ENCODE measurements at places on chromosomes 1 and 21. TPM values are rescaled to one million over a fixed set of nuclear protein-coding genes. Genes with fewer than 3 reads are reported as not detected.

DNA sequence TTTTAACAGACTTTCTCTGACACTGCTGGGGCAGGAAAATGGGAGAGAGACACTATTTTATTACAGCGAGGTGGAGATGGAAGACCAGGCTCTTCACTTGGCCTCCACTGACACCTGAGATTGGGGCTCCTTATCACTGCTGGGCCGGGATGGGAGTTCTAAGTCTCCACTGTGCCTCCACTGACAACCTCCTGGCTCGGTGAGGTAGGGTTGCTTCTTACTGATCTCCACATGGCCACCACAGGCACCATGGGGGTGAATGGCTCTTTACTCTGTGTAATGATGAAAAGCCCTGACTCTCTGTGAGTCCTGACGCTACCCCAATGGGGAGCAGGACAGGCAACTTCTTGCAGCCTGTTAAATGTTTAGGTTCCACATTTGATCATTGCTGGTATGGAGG, 67.7 kb downstream of the ATP1A1 start:
- no peaks in the 10 kb centered on the region for H3K4me1 ChIP-seq
- no peak overlapping the region for H3K27ac ChIP-seq
- H3K4me3 ChIP-seq: no peak overlapping the region
- no peaks in the 10 kb centered on the region for H3K36me3 ChIP-seq
- H3K27me3 ChIP-seq: no peaks in the 10 kb centered on the region

The SPRR5 gene
- polyA plus RNA-seq: 1.0 TPM

GRCh38 chr1:200206340-200206739, 178.8 kb downstream of the NR5A2 start:
- H3K27ac ChIP-seq: no peak overlapping the region
- no peak for DNase-seq
- no peaks in the 10 kb centered on the region for H3K27me3 ChIP-seq
- H3K4me1 ChIP-seq: no peaks in the 10 kb centered on the region

The CRYAA gene
- not detected for polyA plus RNA-seq

GRCh38 chr1:107058245-107059032, 2.0 kb downstream of the PRMT6 start:
- no peaks in the 10 kb centered on the region for H3K27me3 ChIP-seq
- peaks cover 15% of the 10 kb centered on the region for H3K36me3 ChIP-seq
- no peak overlapping the region for H3K27ac ChIP-seq

The AKR7A3 gene
- 142 TPM for polyA plus RNA-seq

- peaks cover 22% of the 10 kb centered on the region for H3K4me1 ChIP-seq
- H3K27ac ChIP-seq: no peak overlapping the region
- no peak for DNase-seq
- no peaks in the 10 kb centered on the region for H3K27me3 ChIP-seq
- no peaks in the 10 kb centered on the region for H3K36me3 ChIP-seq
- H3K4me3 ChIP-seq: no peak overlapping the region
Observed at GRCh38 chr1:12552951-12553921, 64.8 kb downstream of the DHRS3 start.

DNA sequence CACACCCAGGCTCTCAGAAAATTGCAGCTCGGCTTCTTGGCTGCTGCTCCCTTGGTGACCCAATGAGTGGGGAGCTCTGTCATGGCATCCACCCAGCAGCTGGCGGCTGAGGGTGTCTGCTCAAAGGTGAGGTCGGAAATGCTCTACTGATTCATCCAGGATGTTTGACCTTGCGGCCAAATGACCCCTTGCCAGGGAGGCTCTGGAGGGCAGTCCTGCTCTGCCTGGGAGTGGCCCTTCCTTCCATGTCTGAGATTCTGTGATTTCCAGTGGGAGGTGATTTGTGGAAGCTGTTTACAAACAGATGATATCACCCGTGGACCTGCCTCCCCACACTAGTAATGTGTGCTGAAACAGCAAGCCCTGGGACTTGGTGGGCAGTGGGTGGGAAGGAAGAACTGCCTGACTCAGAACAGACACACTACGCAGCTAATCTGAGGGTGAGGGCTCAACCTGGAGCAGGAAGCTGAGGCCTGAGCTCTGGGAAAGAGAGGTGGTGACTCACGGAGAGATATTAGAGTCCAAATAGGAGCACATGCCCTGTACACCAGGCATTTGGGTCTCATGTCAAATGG, 3.0 kb downstream of the CRCT1 start:
- no peak for DNase-seq
- H3K27me3 ChIP-seq: peaks cover 34% of the 10 kb centered on the region

- no peaks in the 10 kb centered on the region for H3K36me3 ChIP-seq
- no peaks in the 10 kb centered on the region for H3K27me3 ChIP-seq
- DNase-seq: no peak
- H3K4me3 ChIP-seq: no peak overlapping the region
- no peak overlapping the region for H3K27ac ChIP-seq
Observed at GRCh38 chr1:110597966-110598365, 8.2 kb downstream of the KCNA2 start.

DNA sequence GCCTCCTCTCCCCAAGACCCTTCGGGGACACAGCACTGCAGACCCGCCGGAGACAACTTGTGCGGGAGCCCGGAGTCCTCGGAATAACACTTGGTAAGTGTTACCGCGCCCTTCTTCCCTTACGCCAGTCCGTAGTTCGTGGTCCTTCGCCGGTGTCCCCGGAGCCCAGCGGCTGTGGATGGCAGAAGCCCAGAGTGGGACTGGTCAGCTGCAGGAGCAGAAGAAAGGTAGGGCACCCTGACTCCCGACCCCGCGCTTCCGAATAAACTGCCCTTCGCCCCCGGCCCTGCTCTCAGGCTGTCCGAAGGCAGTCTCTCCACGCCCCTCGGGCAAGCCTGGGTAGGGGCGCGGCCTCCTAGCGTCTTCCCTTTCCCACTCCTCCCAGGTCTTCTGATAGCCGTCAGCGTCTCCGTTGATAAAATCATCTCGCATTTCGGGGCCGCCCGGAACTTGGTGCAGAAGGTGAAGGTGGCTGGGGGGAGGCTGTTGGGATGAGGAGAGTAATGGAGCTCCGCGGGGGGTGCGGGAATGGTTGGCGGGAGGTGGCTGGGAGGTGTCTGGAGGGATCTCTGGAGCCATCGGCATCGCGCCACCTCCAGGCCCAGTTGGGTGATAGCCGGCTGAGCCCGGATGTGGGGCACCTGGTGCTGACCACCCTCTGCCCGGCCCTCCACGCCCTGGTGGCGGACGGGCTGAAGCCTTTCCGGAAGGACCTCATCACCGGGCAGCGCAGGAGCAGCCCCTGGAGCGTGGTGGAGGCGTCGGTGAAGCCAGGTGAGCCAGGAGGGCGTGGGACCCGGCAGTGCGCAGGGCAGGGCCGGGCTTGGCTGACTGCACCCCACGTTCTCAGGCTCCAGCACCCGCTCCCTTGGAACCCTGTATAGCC, 4.3 kb downstream of the RUSC1 start:
- DNase-seq: peak; percentile 85
- peak overlapping the region; percentile 80 for H3K27ac ChIP-seq
- H3K27me3 ChIP-seq: no peaks in the 10 kb centered on the region
- peak overlapping the region; percentile 96 for H3K4me3 ChIP-seq

- no peaks in the 10 kb centered on the region for H3K36me3 ChIP-seq
- H3K4me1 ChIP-seq: peaks cover 10% of the 10 kb centered on the region
- no peak overlapping the region for H3K4me3 ChIP-seq
- no peak for DNase-seq
- no peaks in the 10 kb centered on the region for H3K27me3 ChIP-seq
Observed at GRCh38 chr1:231594123-231594522, 32.5 kb upstream of the DISC1 start.

DNA sequence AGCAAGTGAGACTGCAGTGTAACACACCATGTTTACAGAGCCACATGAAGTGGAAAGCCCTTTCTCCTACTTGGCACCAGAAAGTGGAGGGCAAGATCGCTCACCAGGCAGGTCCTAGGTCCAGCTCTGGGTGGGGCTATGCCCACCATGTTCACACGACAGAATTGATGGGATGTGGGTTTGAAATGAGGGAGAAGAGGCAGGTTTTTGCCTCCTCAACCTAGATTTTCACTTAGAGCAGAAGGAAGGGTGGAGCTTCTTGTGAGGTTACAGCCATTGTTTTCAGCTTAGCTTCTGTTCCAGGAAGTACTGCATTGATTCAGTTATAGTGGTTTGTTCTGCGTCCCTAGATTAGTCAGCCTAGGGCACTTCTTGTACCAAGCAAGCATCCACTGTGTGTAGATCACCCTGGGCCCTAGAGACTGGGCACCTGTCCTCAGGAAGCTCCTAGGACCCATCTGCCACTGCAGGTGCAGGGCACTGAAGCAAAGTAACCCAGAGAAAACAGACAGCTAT, 2.3 kb downstream of the CD53 start:
- H3K4me3 ChIP-seq: peak overlapping the region; percentile 40
- peak; percentile 48 for DNase-seq
- H3K36me3 ChIP-seq: no peaks in the 10 kb centered on the region

DNA sequence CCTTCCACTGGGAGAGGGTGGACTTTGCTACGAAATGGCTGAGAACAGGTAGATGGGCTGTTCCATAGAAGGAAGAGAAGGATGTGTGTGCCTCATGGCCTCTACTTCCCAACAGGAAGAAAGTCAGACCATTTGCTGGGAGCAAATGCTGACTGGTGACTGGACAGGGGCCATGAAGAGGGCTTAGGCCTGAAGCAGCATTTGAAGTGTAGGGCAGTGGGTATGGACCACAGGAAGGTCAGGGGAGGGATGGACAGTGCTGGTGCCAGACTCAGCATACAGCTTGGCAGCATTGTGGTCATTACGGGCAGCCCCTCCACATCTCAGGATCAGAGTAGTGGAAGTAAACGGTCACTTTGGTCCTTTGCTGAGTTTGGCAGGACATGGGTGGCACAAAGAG, 275.7 kb downstream of the MATN1 start:
- no peak for DNase-seq
- H3K4me3 ChIP-seq: no peak overlapping the region
- no peaks in the 10 kb centered on the region for H3K4me1 ChIP-seq
- H3K36me3 ChIP-seq: no peaks in the 10 kb centered on the region
- H3K27me3 ChIP-seq: no peaks in the 10 kb centered on the region

DNA sequence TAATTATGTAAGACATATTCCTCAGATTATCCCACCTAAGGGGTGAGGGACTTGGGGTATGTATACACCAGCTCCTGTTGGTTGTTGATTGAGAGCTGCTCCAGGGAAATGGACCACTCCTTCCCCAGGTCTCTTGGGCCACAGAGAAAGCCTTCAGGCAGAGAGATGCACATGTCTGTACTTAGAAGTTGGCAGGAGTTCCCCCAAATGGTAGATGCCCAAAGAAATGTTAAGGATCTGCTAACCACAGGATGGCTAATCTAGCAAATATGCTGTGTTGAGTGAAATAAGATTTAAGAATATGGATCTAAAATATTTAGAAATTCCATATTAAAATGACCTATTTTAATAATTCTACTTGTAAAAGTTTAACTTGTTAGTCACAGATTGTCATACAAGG, 100.8 kb upstream of the DNAH14 start:
- DNase-seq: no peak
- H3K4me3 ChIP-seq: no peak overlapping the region
- no peak overlapping the region for H3K27ac ChIP-seq

DNA sequence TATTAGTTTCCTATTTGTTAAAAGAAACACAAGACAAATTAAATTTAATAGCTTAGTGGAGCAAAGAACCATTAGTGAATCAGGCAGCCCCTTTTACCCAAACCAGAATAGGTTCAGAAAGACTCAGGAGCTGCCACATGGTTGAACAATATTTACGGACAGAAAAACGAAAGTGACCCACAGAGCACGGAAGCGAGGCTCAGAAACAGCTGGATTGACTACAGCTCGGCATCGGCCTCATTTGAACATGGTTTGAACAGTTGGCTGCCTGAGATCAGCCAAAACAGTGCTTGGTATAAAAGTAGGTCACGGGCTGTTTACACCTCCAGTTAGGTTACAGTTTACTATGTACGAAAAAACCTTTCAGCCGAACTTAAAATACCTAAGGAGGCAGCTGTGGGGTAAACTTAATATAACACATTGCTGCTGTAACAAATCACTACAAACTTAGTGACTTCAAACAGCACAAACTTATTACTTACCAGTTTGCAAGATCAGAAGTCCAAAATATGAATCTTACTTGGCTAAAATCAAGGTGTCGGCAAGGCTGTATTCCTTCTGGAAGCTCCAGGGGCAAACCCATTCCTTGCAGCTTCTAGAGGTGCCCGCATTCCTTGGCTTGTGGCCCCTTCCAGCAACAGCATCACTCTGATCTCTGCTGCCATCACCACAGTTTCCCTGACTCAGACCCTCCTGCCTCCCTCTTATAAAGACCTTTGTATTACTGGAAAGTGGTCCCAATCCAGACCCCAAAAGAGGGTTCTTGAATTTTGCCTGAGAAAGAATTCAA, 11.8 kb downstream of the PADI4 start:
- no peak overlapping the region for H3K27ac ChIP-seq
- no peak for DNase-seq
- H3K36me3 ChIP-seq: no peaks in the 10 kb centered on the region

DNA sequence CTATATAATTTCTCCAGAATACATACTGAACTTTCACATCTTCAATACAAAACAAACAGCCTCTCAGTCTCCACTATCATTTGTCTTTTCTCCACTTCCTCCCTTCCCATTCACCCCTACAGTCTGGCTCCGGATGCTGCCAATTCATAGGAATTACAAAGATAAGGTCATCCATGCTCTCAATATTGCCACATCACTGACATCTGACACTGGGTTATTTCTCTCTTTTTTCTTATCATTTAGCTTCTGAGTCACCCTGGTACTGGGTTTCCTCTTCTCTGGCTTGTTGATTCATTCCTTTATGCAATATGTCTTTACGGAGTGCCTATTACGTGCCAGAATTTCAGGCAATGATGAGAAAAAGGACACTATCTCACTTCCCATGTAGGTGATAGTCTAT, 3.1 kb upstream of the SH3BP5L start:
- no peak for DNase-seq
- no peaks in the 10 kb centered on the region for H3K36me3 ChIP-seq
- H3K27ac ChIP-seq: no peak overlapping the region
- peaks cover 19% of the 10 kb centered on the region for H3K4me1 ChIP-seq
- no peak overlapping the region for H3K4me3 ChIP-seq
- H3K27me3 ChIP-seq: no peaks in the 10 kb centered on the region

DNA sequence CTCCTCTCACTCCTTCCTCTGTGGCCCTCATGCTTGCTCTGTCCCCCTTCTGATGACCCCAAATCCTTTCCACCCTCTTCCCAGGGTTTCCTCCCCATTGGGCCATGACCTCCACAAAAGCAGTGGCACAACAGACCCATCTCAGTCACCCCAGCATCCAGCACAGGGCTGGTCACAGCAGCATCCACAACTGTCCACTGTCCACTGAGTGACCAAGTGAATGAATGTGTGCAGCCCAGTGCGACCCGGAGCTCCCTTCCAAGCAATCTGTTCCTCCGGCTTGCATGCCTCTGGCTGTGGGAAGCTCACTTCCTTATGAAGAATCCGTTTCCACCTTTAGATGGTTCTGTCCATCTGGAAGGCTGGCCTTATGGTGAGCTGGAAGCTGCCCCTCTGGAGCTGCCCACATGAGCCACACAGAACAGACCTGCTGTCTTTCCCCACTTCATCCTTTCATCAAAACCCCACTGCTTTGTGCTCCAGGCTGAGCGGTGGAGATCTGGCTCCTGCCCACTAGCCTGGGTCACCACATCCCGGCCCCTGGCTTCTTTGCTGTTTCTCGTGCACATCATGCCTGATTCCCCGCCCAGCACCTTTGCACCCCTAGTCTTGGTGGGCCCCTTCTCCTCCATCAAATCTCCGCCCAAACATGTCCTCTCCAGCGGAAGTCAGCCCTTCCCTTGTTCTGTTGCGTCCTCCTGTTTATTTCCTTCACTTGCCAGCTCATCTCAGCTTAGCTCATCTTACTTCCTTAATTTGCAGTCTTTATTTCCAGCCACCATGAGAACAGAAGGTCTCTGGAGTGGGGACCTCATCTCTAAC, 56.4 kb downstream of the EDN2 start:
- H3K27ac ChIP-seq: no peak overlapping the region
- H3K36me3 ChIP-seq: no peaks in the 10 kb centered on the region
- no peak for DNase-seq
- H3K4me1 ChIP-seq: peaks cover 14% of the 10 kb centered on the region
- no peaks in the 10 kb centered on the region for H3K27me3 ChIP-seq
- H3K4me3 ChIP-seq: no peak overlapping the region
